Stimulated activated CD4-positive, alpha-beta T cell treated with anti-CD3 and anti-CD28 coated beads, Interleukin-4, amount 100 ng/mL, for 24 hours (primary cell): ENCODE measurements at places on chromosomes 7 and 10.

GRCh38 chr7:50213622-50214017 lies 90.9 kb upstream of the IKZF1 start:
- no peak for DNase-seq

GRCh38 chr10:30027057-30028005 lies 32.1 kb downstream of the JCAD start:
- DNase-seq: peak; percentile 80

GRCh38 chr7:142131439-142132185 lies 20.1 kb downstream of the MGAM2 start:
- DNase-seq: no peak

DNA sequence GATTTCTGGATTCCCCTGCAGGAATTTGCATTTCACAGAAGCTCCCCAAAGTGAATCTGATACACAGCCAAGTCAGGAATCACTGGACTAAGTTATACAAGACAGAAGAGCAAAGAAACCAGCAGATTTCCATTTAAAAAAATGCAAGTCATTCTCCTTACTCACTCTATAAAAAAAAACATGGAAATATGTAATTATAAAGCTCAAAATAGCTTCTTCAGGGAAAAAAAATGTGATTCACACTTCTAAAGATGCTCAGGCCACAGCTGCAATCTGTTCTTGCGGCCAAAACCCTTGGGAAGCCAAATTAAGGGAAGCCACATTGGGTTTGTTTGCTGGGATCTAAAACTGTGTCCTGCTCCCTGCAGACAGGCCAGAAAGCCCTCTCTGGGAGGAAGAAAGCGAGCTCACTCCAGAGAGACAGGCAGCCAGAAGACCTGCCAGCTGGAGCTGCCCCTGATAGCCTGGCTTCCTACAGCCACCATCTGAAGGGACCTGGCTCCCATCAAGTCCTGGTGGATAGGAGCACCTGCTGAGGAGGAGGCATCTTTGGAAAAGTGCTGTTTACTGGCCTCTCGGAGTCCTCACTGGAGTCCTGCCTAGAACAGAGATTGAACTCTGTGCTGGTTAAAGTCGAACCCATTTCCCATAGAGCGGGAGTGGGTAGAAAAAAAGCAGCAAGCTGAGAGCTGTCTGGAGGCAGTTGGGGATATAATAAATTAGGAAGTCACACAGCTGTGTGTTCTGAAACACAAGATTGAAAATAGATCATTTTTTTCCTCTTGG lies 359.2 kb upstream of the AOAH start:
- no peak for DNase-seq

GRCh38 chr10:14184841-14185315 lies 145.8 kb downstream of the FRMD4A start:
- peak; percentile 56 for DNase-seq

GRCh38 chr7:45087301-45088145 lies 1.2 kb downstream of the NACAD start:
- no peak for DNase-seq

DNA sequence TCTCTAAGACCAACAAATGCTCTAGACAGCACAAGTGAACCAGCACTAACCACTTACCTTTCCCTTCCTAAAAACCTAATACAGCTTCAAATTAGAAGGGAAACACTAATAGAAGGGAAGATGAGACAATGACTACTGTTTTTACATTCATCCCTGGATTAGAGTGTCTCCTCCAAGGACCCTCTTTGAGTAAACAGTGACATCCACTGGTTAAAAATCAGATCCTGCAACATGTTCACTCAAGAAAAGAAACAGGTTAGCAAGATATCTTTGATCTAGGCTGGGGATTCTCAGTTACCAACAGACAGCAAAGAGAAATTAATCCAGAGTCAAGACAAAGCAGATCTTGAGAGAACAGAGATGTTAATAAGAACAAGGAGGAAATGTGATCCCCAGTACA lies 177.7 kb upstream of the GHITM start:
- DNase-seq: no peak

GRCh38 chr10:33314811-33315561 lies 19.5 kb downstream of the NRP1 start:
- DNase-seq: no peak

- no peak for DNase-seq
Observed at GRCh38 chr7:132977234-132977633, 104.7 kb downstream of the CHCHD3 start.

- DNase-seq: no peak
Observed at GRCh38 chr10:55837273-55837672, 523.8 kb downstream of the ZWINT start.

GRCh38 chr7:116196947-116197346 lies 13.4 kb upstream of the TES start:
- DNase-seq: no peak

DNA sequence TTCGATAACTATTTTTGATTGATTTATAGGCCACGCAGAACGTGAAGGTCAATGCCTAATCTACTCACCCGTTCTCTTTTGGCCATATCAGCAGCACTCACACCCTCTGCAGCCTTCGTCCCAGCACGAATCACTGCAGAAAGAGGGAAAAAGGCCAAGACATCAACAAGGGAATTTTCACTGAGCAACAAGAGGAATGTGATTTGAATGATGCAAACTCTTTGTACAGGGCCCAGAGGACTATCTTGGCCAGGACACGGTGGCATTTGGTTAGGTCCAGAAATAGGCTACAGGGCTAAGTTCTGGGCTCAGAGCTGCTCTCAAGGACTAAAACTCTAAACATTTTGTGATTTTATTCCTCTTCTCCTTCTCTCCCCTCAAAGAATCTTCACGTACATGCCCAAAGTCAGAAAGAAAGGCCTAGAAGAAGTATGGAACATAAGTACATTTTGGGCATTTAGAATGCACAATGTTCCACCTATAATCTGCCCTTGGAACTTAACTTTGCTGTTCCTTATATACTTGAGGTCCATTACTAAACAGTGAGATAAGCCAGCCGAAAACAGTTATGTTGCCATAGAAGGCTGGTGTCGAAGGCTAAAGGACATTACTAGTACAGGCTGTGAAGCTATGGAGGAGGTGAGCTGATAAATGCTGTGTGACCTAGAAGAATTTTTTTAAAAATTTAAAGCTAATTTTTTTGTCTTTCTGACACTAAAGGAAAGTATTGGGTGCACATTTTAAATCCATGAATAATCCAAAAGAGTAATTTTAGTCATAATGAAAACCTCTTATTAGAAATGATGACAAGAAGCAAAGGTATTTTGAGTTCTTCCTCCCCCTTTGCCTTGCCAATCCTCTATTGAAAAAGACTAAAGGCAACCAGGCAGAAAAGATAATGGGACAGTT lies 20.0 kb downstream of the RBM28 start:
- no peak for DNase-seq

GRCh38 chr10:126290232-126290631 lies 98.0 kb downstream of the ADAM12 start:
- no peak for DNase-seq

- no peak for DNase-seq
Observed at GRCh38 chr7:95974108-95974507, 201.8 kb downstream of the DYNC1I1 start.

- no peak for DNase-seq
Observed at GRCh38 chr7:142594078-142594477, 155.2 kb upstream of the PRSS1 start.

GRCh38 chr10:58838561-58839208 lies 326.0 kb downstream of the BICC1 start:
- no peak for DNase-seq

DNA sequence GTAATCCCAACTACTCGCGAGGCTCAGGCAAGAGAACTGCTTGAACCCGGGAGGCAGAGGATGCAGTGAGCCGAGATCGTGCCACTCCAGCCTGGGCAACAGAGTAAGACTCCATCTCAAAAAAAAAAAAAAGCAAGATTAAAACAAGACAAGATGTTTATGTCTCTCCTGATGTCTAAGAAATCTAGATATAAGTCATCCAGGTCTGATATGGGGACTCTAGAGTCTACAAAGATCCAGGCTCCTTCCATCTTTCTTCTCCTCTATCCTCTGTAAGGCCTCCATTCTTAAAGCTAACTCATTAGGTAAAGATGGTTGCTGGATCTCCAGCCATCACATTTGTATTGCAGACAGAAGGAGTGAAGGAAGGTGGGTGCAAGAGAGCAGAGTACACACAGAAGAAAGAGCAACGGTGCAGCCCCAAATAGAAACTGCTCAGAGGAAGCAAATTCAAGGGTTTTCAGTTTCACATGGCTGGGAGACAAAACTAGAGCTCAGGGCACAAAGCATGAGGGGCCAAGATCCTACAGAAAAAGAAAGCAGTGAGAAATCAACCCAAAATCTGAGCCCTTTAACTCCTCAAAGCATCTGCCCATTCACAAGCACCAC lies 57.6 kb downstream of the USP6NL start:
- DNase-seq: no peak

DNA sequence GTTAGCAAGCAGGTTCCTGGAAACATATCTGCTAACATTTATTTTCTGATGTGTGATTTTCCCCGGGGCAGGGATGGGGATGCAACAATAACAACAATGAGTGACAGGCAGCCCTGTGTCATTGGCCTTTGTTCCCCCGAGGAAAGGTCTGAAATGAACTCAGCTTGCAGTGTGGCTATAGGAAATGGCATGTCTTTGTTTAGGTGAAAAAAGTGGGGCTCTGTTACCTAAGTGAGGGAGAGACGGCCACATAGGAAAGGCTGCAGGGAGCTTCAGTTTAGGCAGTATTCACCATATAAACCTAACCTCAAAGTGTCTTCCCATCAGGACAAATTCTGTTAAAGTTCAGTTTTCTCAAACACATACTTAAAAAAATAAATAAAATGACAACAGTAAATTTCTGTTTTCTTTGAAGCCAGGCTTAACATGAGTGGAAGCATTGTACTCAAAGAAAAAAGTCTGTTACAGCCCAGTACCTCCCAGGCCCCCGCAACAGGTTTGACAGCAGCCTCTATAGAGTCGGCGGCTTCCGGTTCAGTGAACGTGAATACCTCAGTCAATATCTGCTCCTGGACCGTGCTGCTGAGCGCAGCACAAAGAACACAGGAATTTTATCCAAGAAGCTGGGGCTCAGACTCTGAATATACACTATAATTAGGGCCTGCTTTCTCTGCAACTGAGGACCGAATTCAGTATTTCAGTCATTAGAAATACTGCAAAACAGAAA lies 168.3 kb downstream of the GLI3 start:
- DNase-seq: no peak

DNA sequence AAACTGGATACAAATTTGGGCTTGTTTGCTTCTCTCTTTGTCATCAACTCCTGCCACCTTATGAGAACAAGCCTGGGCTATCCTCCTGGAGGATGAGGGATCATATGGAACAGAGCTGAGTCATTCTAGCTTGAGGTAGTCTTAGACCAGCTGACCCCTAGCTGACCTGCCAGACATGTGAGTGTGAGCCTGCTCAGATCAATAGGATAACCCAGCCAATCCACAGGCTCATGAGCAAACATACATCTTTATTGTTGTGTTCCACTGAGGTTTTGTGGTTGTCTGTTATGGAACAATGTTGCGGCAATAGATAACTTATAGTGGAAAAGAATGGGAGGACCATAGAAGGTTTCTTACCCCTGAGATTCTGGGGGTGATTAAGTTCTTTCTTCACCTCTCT lies 54.5 kb upstream of the FAM180A start:
- DNase-seq: no peak

DNA sequence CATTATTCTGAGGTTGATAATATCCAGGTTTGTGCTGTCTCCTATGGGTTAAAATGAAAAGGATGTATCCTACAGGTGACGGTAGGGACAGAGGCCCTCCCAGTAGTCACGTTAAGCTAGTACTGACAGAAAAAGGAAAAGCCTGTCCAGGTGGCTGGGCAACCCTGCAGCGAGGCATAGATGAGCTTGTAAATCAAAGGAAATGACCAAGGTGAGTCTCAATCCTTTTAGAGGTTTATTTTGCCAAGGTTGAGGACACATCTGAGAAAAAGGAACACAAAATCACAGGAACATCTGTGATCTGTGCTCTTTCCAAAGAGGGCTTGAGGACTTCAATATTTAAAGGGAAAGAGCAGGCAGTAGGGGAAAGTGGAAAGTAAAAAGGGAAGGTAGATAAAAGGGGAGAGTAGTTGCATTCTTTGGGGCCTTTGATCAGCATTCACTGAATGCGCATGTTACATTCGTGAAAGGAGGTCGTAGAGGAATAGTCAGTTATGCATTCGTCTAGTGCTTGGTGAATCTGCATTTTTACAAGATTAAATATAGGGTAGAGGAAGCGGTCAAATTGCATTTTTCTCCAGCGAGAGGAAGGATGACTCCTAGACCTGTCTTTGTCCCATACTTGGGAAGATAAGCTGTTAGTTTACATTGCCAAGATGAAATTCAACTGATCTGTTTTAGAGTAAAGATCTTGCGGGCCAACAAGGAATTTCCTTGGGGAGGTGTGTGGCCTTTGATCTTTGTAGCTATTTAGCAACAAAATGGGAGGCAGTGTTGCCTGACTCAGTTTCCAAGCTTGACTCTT lies 884 bp upstream of the GSTO1 start:
- no peak for DNase-seq

- DNase-seq: no peak
Observed at GRCh38 chr10:19775296-19775695, 40.9 kb upstream of the PLXDC2 start.

GRCh38 chr7:104946338-104946737 lies 67.7 kb upstream of the KMT2E start:
- DNase-seq: no peak

DNA sequence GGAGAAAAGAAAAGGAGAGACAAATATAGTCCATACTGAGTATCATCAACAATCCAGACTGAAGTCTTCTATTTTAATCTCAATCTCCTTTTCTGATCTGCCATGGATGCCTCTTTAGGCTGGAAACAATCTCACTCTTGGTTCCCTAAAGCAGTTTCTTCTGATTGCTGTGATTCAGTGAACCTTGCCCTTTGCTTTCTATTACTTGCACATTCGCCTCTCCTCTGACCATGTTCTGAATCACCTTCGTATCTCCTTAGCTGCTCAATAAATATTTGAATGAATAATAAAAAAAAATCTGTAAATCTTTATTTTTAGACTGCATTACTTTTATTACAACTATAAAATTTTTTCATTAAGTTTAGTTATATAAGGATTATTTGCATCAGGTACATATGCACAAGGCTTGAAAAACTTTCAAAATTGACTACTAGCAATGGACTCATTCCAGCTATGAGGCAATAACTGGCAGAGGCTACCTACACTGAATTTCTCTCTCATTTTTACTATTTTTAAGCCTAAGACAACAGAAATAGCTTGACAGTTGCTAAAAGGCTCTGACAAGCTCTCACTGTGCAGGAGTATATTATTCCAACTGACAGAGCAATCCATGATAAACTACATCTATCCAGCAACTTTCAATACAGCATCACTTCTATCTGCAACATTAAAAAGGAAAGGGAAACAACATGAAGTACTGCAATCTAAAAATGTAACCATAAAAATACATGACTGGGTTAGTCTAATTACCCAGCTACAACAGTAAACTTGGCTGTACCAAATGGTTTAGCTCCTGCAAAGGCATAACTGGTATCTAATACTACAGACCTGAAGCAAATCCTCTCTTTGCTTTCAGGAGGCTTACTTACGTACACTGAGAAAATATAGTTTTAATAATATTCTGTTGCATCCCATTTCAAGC lies 25.6 kb downstream of the TM9SF3 start:
- DNase-seq: no peak

- DNase-seq: no peak
Observed at GRCh38 chr10:78947226-78947625, 121.5 kb upstream of the ZMIZ1 start.

GRCh38 chr7:92691578-92691977 lies 101.4 kb upstream of the FAM133B start:
- peak; percentile 35 for DNase-seq
